ENCODE measurements at places on chromosomes 2 and 18. TPM values are rescaled to one million over a fixed set of nuclear protein-coding genes. Genes with fewer than 3 reads are reported as not detected.

- DNase-seq = no peak
- H3K4me3 ChIP-seq = no peak overlapping the region
- H3K36me3 ChIP-seq = no peaks in the 10 kb centered on the region
- H3K27ac ChIP-seq = no peak overlapping the region
Observed at GRCh38 chr2:189601043-189601442, 20.5 kb upstream of the SLC40A1 start.

DNA sequence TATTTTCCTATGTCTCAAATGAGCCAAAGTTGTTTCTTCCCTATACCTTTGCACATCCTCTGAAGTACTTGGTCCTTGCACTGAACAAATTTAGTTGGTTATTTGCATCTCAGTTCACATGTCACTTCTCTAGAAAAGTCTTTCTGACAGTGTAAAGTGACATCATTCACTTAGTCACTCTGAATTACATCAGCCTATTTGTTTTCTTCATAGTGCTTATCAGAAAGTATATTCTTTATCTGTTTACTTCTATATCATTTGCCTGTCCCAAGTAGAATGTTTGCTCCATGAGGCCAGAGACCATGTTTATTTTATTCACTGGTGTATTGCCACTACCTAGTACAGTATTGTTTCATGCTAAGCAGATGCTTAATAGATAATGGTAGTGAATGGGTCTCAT is 173.7 kb downstream of the HNMT start:
- H3K27ac ChIP-seq = no peak overlapping the region
- no peaks in the 10 kb centered on the region for H3K36me3 ChIP-seq
- no peaks in the 10 kb centered on the region for H3K27me3 ChIP-seq
- H3K4me3 ChIP-seq = no peak overlapping the region
- DNase-seq = no peak

- no peaks in the 10 kb centered on the region for H3K4me1 ChIP-seq
- H3K27me3 ChIP-seq = no peaks in the 10 kb centered on the region
- DNase-seq = no peak
- H3K27ac ChIP-seq = no peak overlapping the region
- H3K36me3 ChIP-seq = no peaks in the 10 kb centered on the region
- no peak overlapping the region for H3K4me3 ChIP-seq
Observed at GRCh38 chr18:62878305-62878704, 163.0 kb downstream of the PHLPP1 start.

GRCh38 chr2:106197878-106198277 is 3.8 kb upstream of the UXS1 start:
- DNase-seq = no peak
- H3K27ac ChIP-seq = no peak overlapping the region
- H3K4me3 ChIP-seq = no peak overlapping the region
- H3K4me1 ChIP-seq = no peaks in the 10 kb centered on the region
- H3K36me3 ChIP-seq = no peaks in the 10 kb centered on the region
- no peaks in the 10 kb centered on the region for H3K27me3 ChIP-seq

GRCh38 chr2:85119900-85120299 is 13.3 kb upstream of the TCF7L1 start:
- no peaks in the 10 kb centered on the region for H3K27me3 ChIP-seq
- no peak overlapping the region for H3K4me3 ChIP-seq
- no peaks in the 10 kb centered on the region for H3K4me1 ChIP-seq

- H3K4me1 ChIP-seq = no peaks in the 10 kb centered on the region
- H3K27me3 ChIP-seq = no peaks in the 10 kb centered on the region
- DNase-seq = no peak
- no peak overlapping the region for H3K4me3 ChIP-seq
Observed at GRCh38 chr2:36538335-36538734, 59.6 kb downstream of the FEZ2 start.

- no peak overlapping the region for H3K4me3 ChIP-seq
- no peak overlapping the region for H3K27ac ChIP-seq
- no peak for DNase-seq
- H3K4me1 ChIP-seq = no peaks in the 10 kb centered on the region
- no peaks in the 10 kb centered on the region for H3K36me3 ChIP-seq
Observed at GRCh38 chr2:227310756-227311110, 14.3 kb upstream of the MFF start.

DNA sequence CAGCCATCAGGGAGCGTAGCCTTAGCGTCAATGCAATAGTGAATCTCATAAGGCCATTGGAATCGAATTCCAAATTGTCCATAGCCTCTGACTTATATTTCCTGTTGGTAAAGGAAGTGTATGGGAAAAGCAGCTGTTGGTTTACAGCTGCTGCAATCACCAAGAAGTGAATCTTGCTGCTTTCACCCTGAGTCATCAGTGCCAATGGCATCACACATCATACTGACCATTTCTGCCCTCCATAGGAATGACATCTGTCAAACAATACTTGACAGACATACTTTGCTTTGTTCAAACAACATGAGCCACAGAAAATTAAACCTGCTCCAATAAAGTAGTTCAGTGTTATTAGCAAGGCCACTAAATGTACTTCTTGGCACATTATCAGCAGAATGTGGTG is 111.2 kb upstream of the KLHL29 start:
- H3K4me1 ChIP-seq = no peaks in the 10 kb centered on the region
- no peak for DNase-seq
- H3K27me3 ChIP-seq = no peaks in the 10 kb centered on the region
- no peak overlapping the region for H3K27ac ChIP-seq
- H3K36me3 ChIP-seq = no peaks in the 10 kb centered on the region

GRCh38 chr2:241641631-241642030 is 4.1 kb downstream of the ATG4B start:
- H3K27ac ChIP-seq = no peak overlapping the region
- no peak for DNase-seq
- H3K36me3 ChIP-seq = no peaks in the 10 kb centered on the region
- H3K4me3 ChIP-seq = no peak overlapping the region
- peaks cover 8% of the 10 kb centered on the region for H3K4me1 ChIP-seq

C1D gene
- total RNA-seq = 51.6 TPM

MYO7B gene
- not detected for total RNA-seq

ANKRD36C gene
- 18.9 TPM for total RNA-seq

EDAR gene
- total RNA-seq = 0.68 TPM

KLHL14 gene
- total RNA-seq = 3.0 TPM

All from prostate gland (tissue), 2 donors.